Stimulated activated naive CD4-positive, alpha-beta T cell (primary cell): ENCODE measurements at places on chromosomes 7 and 10.

GRCh38 chr10:33947544-33947943 lies 613.1 kb upstream of the NRP1 start:
- DNase-seq: no peak

- no peak for DNase-seq
Measured at GRCh38 chr10:95214793-95215192, 20.8 kb downstream of the ACSM6 start.

- no peak for DNase-seq
Measured at GRCh38 chr10:93077860-93078337, 4.2 kb downstream of the CYP26A1 start.

DNA sequence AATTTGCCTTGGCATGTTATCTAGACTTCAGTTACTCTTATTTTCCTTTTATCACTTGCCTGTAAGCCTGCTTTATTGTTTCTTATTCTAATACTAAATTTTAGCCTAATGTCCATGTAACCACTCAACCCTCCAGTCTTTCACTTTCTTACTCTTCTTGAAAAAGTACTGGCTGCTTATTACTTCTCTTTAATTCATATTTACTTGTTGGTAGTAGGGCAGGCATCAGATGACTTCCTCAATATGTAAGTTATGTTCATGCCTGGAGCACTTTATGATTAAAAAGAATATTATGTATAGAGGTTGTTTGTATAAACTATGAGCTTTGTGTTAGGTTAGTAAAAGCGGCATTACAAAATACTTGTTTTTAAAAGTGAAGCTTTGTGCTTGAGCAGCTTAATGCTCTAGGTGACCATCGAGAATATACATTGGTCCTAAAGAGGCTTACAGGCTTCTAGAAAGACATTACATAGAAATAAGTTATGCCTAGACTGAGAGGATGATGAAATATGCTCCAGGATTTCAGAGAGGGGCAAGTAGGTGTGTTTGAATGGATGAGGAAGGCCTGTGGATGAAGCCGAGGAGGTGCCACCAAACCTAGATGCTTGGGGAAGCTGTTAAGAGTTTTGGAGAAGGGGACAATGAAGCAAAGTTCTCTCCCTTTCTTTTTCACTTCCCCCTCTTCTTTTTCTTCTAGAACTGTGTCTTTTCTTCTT lies 207.1 kb upstream of the HDAC9 start:
- no peak for DNase-seq

- DNase-seq: no peak
Measured at GRCh38 chr7:139871331-139871730, 42.3 kb downstream of the TBXAS1 start.
